ENCODE measurements at places on chromosomes 2 and 18. TPM values are rescaled to one million over a fixed set of nuclear protein-coding genes. Genes with fewer than 3 reads are reported as not detected.

DNA sequence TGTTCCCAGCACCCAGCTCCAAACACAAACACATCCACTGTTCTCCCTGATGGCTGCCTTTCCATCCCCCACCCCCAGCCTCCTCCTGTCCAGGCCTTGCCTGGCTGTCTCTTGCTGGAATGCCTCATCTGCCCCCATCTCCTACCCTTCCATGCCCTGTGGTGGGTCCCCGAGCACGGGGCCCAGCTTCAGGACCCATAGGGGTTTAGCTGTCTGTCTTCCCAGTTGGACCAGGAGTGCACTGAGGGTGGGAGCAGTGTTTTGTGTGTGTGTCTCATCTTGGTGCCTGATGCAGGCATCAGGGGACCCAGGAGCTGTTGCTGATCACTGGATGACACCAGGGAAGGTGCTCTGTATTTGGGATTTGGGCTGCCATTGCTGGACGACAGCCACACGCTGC, 34.5 kb downstream of the GLI2 start:
- peak overlapping the region; percentile 37 for H3K27ac ChIP-seq
- DNase-seq = no peak
- H3K27me3 ChIP-seq = no peaks in the 10 kb centered on the region
- peaks cover 87% of the 10 kb centered on the region for H3K4me1 ChIP-seq
- no peak overlapping the region for H3K4me3 ChIP-seq
- H3K36me3 ChIP-seq = no peaks in the 10 kb centered on the region

The ANKRD62 gene
- total RNA-seq = not detected

DNA sequence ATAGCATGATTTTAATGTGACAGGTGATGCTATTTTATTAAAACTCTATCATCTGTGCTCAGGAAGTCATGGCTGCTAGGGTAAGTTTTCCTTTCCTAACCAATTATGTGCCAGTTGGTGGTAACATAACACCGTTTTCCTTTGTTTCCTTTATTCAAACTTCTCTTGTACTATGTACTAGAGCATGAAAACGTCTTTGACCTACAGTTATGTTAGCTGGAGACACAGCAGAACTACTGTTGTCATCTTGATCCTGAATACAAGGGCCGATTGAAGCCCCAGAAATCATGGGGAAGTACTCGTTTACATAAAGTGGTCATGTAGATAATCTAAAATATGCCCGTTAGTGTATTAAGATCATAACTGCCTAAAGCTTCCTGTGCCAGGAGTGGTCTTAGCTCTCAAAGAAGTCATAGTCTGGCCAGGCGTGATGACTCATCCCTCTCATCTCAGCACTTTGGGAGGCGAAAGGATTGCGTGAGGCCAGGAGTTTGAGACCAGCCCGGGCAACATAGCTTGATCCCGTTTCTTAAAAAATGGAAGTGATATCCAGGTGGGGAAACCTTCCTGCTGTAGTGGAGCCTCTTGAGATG, 20.5 kb downstream of the NEDD4L start:
- H3K4me1 ChIP-seq = peaks cover 40% of the 10 kb centered on the region
- peaks cover 2% of the 10 kb centered on the region for H3K36me3 ChIP-seq
- no peak overlapping the region for H3K4me3 ChIP-seq

DNA sequence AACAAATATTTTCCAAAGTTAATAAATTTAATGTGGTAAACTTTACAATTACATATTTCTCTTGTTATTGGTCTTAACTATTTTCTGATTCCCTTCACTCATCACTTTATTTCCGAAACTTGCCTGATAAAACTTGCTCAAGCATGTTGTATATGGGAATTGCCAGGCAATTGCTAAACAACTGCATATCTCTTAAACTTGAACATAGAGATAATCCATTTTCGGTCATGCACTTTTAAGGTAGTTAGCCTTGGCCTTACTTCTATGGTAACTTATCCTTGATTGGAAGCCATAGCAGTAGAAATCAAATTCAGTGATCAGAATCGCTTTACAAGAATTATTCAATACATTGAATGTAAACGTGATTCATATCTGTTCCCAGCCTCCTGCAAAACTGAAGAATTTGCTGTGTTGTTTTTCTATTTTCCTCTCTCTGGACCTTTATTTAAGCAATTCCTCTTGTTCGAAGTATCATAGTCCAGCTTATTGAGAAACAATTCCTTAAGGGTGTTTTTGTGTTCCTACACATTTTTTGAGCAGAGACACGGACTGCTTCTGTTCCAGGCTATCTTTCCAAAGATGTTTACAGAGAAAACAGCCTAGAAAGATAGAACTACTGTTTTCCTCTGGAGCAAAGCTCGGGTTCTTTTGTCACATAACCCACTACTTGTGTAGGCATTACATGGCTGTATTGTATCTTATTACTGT, 674.3 kb downstream of the IRS1 start:
- H3K27me3 ChIP-seq = no peaks in the 10 kb centered on the region
- H3K4me1 ChIP-seq = peaks cover 22% of the 10 kb centered on the region
- H3K27ac ChIP-seq = no peak overlapping the region
- no peak overlapping the region for H3K4me3 ChIP-seq
- peaks cover 8% of the 10 kb centered on the region for H3K36me3 ChIP-seq

DNA sequence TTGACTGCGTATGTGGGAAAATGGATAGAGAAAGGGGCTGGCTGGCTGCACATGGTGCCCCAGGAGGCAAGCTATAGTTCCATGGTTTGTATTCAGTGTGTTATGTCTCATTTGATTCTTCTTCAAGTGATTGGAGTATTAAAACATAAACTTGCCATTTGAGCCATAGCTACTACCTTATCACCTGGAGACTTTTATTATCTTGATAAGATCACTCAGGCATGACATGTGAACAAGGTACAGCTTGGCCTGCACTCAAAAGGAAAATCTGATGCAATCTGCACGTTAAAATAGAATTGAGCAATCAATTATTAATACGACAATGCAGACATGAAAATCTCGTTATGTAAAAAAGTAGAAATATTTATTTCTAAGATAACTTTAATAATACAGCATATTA, 116.9 kb downstream of the RND3 start:
- peaks cover 10% of the 10 kb centered on the region for H3K36me3 ChIP-seq
- no peaks in the 10 kb centered on the region for H3K27me3 ChIP-seq
- H3K4me3 ChIP-seq = no peak overlapping the region
- no peak for DNase-seq

The MRO gene
- total RNA-seq = 1.1 TPM

- H3K27me3 ChIP-seq = no peaks in the 10 kb centered on the region
- no peak overlapping the region for H3K27ac ChIP-seq
- H3K4me1 ChIP-seq = no peaks in the 10 kb centered on the region
- DNase-seq = no peak
- H3K4me3 ChIP-seq = no peak overlapping the region
These were observed 1929.8 kb upstream of the LRRTM1 start for GRCh38 chr2:82234283-82234874.

GRCh38 chr2:181458871-181459270, 1.7 kb downstream of the ITGA4 start:
- peaks cover 12% of the 10 kb centered on the region for H3K4me1 ChIP-seq
- H3K27ac ChIP-seq = no peak overlapping the region
- peaks cover 70% of the 10 kb centered on the region for H3K27me3 ChIP-seq
- H3K4me3 ChIP-seq = peak overlapping the region; percentile 78

The ASB18 gene
- total RNA-seq = not detected

The SOX11 gene
- total RNA-seq = 24.8 TPM

- H3K4me3 ChIP-seq = no peak overlapping the region
- no peak overlapping the region for H3K27ac ChIP-seq
- no peaks in the 10 kb centered on the region for H3K27me3 ChIP-seq
These were observed 425.7 kb downstream of the LRATD1 start for GRCh38 chr2:15058015-15058720.

DNA sequence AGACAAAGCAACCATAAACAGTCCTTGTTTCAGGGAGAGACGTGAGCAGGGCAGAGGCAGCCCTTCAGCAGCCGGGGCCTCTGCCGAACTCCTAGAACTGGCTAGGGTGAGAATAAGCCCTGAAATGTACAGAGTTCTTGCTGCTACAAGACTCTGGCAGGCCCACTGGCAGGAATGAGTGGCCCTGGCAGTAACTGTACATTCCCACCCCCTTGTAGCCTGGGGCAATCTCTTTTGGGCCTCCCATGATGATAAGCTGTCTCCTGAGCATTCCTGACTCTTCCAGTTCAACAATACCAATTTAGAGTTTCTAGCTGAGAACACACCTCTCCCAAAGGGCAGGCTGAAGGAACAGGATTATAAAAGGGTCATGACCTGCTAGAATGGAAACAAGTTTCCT, 54.3 kb downstream of the HAUS1 start:
- H3K27me3 ChIP-seq = no peaks in the 10 kb centered on the region
- H3K4me1 ChIP-seq = peaks cover 14% of the 10 kb centered on the region
- H3K36me3 ChIP-seq = no peaks in the 10 kb centered on the region
- no peak overlapping the region for H3K27ac ChIP-seq
- DNase-seq = no peak
- no peak overlapping the region for H3K4me3 ChIP-seq

The MSH2 gene
- 209 TPM for total RNA-seq

DNA sequence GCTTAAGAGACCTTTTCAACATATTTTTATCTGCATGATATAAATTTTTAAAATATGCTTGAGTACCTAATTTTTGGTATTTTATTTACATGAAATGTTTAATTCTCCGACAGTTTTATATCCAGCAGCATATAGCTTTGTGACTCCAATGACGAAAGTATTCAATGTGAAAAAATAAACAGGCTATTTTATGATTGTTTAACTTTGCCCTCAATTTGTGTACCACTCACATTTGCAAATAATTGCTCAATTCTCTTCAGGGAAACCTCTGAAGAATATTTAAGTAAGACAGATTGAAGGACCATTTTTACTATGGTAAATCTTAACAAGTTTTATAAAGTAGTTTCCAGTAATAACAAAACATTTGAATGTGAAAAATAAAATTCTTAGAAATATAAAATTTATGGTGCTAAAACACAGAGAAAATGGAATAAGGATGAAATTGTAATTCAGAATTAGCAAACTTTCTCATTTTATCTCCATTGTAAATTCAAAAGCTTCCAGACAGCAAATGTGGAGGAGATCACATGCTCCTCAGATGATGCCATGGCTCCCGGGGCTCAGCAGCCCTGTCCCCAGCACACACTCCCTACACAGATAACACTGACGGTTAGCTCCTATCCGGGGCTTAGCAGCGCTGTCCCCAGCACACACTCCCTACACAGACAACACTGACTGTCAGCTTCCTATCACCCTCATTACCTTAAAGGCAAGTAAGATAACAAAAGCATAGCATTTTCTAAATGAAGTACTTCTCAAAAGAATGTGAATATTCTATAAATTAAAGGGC, 39.7 kb downstream of the SH3YL1 start:
- H3K4me3 ChIP-seq = no peak overlapping the region
- H3K4me1 ChIP-seq = no peaks in the 10 kb centered on the region
- H3K27ac ChIP-seq = no peak overlapping the region

DNA sequence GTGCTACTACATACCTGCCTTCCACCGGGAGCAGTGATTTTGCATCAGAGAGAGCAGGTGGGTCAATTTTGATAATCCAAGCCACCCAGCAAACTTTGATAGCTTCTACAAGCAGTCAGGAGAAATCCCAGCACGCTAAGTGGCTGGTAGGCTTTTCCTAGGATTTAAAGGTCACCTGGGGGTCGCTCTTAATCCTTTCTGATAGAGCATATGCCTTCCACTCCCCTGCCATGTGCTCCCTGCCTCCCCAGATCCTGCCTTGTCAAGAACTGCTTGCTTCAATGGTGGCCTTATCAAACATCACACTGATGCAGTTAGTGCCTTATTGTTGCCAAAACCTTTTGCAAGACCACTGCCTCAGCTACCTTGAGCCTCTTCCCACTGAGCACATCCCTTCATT, 462.3 kb upstream of the MEX3C start:
- H3K27me3 ChIP-seq = no peaks in the 10 kb centered on the region
- no peak for DNase-seq
- no peak overlapping the region for H3K4me3 ChIP-seq
- no peak overlapping the region for H3K27ac ChIP-seq
- no peaks in the 10 kb centered on the region for H3K36me3 ChIP-seq
- peaks cover 44% of the 10 kb centered on the region for H3K4me1 ChIP-seq

- DNase-seq = no peak
- H3K36me3 ChIP-seq = no peaks in the 10 kb centered on the region
- H3K27me3 ChIP-seq = no peaks in the 10 kb centered on the region
- H3K4me1 ChIP-seq = peaks cover 37% of the 10 kb centered on the region
These were observed 762 bp upstream of the SPOPL start for GRCh38 chr2:138500592-138501424.

DNA sequence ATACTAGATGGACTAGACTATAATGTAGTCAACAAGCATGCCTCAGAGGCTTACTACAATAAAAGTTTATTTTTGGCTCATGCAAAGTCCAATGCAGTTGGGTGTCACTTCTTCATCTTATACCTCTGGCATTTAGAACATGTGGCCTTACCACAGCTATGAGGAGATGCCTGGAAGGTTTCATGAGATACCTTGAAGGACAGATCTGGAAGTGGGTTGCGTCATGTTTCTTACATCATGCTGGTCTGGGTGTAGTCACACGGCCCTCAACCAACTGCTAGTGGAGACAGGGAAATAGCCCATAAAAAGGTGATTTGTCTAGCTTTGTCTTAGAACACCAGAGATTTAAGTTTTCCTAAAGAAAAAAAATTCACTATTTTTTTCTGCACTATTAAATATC, 91.7 kb upstream of the MMADHC start:
- no peaks in the 10 kb centered on the region for H3K27me3 ChIP-seq
- no peak overlapping the region for H3K4me3 ChIP-seq
- no peaks in the 10 kb centered on the region for H3K4me1 ChIP-seq
- DNase-seq = no peak
- H3K27ac ChIP-seq = no peak overlapping the region

The DSG4 gene
- total RNA-seq = not detected

The CHRNA1 gene
- total RNA-seq = not detected

- H3K36me3 ChIP-seq = peaks cover 4% of the 10 kb centered on the region
- no peak for DNase-seq
- peaks cover 6% of the 10 kb centered on the region for H3K27me3 ChIP-seq
- no peak overlapping the region for H3K4me3 ChIP-seq
- H3K27ac ChIP-seq = no peak overlapping the region
- peaks cover 6% of the 10 kb centered on the region for H3K4me1 ChIP-seq
These were observed 858 bp upstream of the RTP5 start for GRCh38 chr2:241868661-241869081.

DNA sequence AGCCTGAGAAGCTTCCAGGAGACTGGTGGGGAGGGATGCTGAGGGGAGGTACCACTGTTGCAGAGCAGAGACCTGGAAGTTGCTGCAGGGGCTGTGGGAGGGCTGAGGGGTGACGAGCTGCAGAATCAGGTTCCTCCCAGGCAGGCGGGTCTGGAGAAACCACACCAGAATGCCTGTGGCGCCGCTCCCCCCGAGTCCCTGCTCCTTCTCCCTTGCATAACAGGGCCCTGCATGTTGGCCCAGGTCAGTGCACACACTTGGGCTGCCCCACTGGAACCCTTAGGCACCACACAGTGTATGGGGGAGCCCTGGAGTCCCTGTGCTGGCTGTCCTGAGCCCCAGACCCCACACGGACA, 60.4 kb downstream of the ARL4C start:
- peaks cover 17% of the 10 kb centered on the region for H3K4me1 ChIP-seq
- no peak overlapping the region for H3K4me3 ChIP-seq
- peaks cover 2% of the 10 kb centered on the region for H3K27me3 ChIP-seq
- H3K36me3 ChIP-seq = no peaks in the 10 kb centered on the region
- H3K27ac ChIP-seq = no peak overlapping the region

The SNED1 gene
- 3.2 TPM for total RNA-seq

- H3K36me3 ChIP-seq = no peaks in the 10 kb centered on the region
- H3K4me3 ChIP-seq = no peak overlapping the region
These were observed 73.4 kb downstream of the COL4A3 start for GRCh38 chr2:227237786-227238185.
